HCT116 (cell line): ENCODE measurements at places on chromosomes 3 and 15. TPM values are rescaled to one million over a fixed set of nuclear protein-coding genes. Genes with fewer than 3 reads are reported as not detected.

GRCh38 chr3:175273573-175273972 is 414.4 kb downstream of the NAALADL2 start:
- H3K4me3 ChIP-seq, result no peak overlapping the region
- H3K36me3 ChIP-seq, result no peaks in the 10 kb centered on the region
- DNase-seq, result no peak

GRCh38 chr3:187051724-187052366 is 87.5 kb downstream of the RPL39L start:
- no peaks in the 10 kb centered on the region for H3K4me1 ChIP-seq
- no peak overlapping the region for H3K4me3 ChIP-seq
- H3K36me3 ChIP-seq, result no peaks in the 10 kb centered on the region

DNA sequence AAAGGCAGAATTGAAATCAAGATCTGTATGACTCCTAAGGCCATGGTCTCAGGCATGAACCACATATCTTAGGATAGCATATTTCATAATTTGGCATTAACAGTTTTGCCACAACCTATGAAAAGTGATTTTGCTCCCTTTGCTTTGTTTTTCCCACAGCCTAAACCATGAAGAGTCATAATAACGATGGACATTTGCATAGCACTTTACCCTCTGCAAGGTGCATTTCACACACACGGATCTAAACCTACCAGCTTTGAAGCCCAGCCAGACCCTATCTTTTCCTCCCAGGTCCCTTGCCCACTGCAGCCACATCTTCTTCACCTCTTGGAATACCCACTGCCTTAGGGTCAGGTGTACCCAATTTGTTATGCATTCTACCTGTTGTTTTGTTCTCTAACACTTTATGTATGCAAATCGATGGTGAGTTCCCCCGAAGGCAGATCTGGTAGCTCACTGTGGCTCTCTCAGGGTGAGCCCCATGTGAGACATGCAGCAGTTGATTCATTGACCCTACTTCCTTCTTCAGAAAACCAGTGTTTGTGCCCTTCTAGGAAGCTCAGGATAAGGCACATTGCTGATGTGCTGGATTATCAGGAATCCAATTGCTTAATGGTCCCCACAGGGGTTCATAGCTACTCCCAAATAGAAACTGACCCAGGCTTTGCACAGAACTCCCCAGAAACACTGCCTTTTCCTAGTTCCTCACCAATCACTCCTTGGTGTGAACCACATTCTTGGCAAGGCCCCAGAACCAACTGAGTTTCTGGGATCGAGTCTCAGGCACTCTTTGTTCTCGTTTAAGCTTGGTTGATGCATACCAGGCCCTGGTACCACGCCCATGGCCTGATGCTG is 8.7 kb downstream of the ARHGAP31 start:
- DNase-seq, result no peak
- H3K4me3 ChIP-seq, result no peak overlapping the region
- no peaks in the 10 kb centered on the region for H3K36me3 ChIP-seq
- no peak overlapping the region for H3K27ac ChIP-seq

- H3K4me1 ChIP-seq, result peaks cover 13% of the 10 kb centered on the region
- H3K27me3 ChIP-seq, result no peaks in the 10 kb centered on the region
- H3K36me3 ChIP-seq, result 0 out of 2 replicates have a peak, but pooled peaks cover 12% of the 10 kb centered on the region
- H3K27ac ChIP-seq, result no peak overlapping the region
- no peak overlapping the region for H3K4me3 ChIP-seq
These were observed 981.3 kb upstream of the ALCAM start for GRCh38 chr3:104385421-104385820.

GRCh38 chr15:99086327-99086667 is 18.6 kb upstream of the SYNM start:
- H3K36me3 ChIP-seq, result no peaks in the 10 kb centered on the region
- no peak overlapping the region for H3K27ac ChIP-seq
- H3K27me3 ChIP-seq, result no peaks in the 10 kb centered on the region
- DNase-seq, result no peak
- H3K4me3 ChIP-seq, result no peak overlapping the region
- H3K4me1 ChIP-seq, result no peaks in the 10 kb centered on the region

DNA sequence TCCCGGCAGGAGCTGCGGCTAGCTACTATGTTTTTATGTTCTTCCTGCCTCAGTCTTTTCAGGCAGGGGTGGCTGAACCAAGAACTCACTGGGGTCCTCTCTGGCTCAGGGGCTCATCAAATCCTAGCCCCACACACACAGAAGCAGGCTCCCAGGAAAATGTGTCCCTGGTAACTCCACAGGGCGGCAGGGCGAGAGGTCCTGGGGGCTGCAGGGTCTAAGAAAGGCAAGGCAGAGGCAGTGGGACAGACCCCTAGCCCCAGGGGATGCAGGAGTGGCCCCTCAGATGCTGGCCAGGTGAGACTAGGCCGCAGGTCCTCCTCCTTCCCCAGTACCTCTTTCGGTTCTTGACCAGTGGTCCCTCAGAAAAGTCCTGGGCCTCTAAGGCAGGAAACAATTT is 48.9 kb downstream of the PTH1R start:
- no peak overlapping the region for H3K4me3 ChIP-seq
- no peak for DNase-seq
- no peaks in the 10 kb centered on the region for H3K27me3 ChIP-seq
- peaks cover 15% of the 10 kb centered on the region for H3K4me1 ChIP-seq
- peaks cover 35% of the 10 kb centered on the region for H3K36me3 ChIP-seq

DNA sequence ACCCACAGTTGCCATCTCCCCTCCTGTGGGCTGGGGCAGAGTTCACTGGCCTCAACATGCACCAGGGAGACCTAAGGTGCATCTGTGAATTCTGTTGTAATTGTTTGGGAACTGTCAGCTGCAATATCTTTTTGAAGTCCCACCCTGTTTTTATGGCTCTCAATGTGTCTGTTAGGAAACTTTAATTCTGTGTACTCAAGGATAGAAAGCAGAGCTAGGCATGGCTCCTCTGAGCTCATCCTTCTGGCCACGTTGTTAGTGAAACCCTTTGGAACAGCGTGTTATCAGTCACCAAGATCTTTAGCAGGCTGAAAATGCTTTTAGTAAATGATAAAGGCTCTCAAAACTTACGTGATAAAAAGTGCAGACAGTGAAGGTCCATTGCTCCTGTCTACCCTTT is 33.6 kb upstream of the MTMR10 start:
- DNase-seq, result no peak
- no peak overlapping the region for H3K4me3 ChIP-seq
- H3K36me3 ChIP-seq, result no peaks in the 10 kb centered on the region
- peaks cover 6% of the 10 kb centered on the region for H3K4me1 ChIP-seq

- no peak for DNase-seq
- peaks cover 14% of the 10 kb centered on the region for H3K4me1 ChIP-seq
- peak overlapping the region; percentile 65 for H3K4me3 ChIP-seq
- H3K27ac ChIP-seq, result peak overlapping the region; percentile 62
- no peaks in the 10 kb centered on the region for H3K27me3 ChIP-seq
These were observed 664 bp upstream of the PIK3CA start for GRCh38 chr3:179147514-179147872.

- H3K27ac ChIP-seq, result no peak overlapping the region
- H3K4me1 ChIP-seq, result peaks cover 60% of the 10 kb centered on the region
- no peaks in the 10 kb centered on the region for H3K36me3 ChIP-seq
- no peak for DNase-seq
- no peak overlapping the region for H3K4me3 ChIP-seq
These were observed 60.9 kb upstream of the TSC22D2 start for GRCh38 chr3:150346981-150347863.

- no peaks in the 10 kb centered on the region for H3K36me3 ChIP-seq
- no peaks in the 10 kb centered on the region for H3K27me3 ChIP-seq
- H3K27ac ChIP-seq, result peak overlapping the region; percentile 41; the same call in 1 of the 2 replicates
These were observed 219.4 kb upstream of the GBE1 start for GRCh38 chr3:81980596-81981494.

DNA sequence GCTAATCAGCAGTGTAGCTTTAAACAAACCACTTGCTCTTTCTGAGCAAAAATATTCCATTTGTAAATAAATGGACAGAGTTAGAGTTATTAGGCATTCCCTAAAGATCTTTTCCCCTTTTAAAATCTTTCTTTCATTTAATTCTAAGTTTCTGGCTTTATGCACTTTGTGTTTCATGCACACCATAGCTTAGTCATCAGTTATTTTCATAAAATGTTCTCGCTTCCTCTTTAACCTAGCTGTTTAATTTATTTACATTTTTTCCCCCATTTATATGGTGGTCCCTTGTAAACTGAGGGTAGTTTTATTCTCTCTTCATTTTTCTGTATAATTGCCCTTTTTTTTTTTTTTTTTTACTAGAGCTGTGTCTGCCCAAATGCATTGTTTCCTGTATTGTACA is 315.0 kb upstream of the LRRFIP2 start:
- DNase-seq, result no peak
- H3K27ac ChIP-seq, result no peak overlapping the region
- H3K4me1 ChIP-seq, result no peaks in the 10 kb centered on the region
- H3K4me3 ChIP-seq, result no peak overlapping the region

LSAMP gene
- 0.25 TPM for total RNA-seq

GPR160 gene
- total RNA-seq, result 9.9 TPM

CGNL1 gene
- 2.2 TPM for total RNA-seq

GCHFR gene
- 1.5 TPM for total RNA-seq

MESP1 gene
- total RNA-seq, result 8.8 TPM
